ENCODE measurements at places on chromosomes 7 and 10. TPM values are rescaled to one million over a fixed set of nuclear protein-coding genes. Genes with fewer than 3 reads are reported as not detected.

LRRC4 gene
- 0.22 TPM for total RNA-seq

MYH16 gene
- 0.33 TPM for total RNA-seq

MMP21 gene
- total RNA-seq = under 0.01 TPM

LIPA gene
- total RNA-seq = 72.5 TPM

WEE2 gene
- not detected for total RNA-seq
